ENCODE measurements at places on chromosomes 4 and X.

- DNase-seq: peak; percentile 51
Observed at GRCh38 chr4:77636902-77637301, 31.3 kb downstream of the CXCL13 start.

DNA sequence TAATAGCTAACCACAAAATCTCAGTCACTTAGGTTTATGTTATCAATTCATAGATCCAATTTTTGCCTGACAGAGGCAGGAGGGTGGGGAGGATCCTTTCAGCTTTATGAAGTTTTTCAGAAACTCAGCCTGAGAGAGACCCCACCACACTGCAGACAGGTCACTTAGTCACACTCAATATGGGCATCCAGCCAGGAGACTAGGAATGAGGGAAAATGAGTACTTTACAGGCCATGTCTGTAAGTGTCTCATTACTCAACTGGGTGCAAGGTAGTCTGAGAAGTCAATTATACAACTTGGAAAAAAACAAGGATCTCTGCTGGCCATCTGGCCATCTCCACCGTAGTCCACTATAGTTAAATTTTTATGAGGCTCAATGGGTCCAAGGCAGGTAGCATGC, 365.9 kb downstream of the INPP4B start:
- DNase-seq: no peak

- DNase-seq: no peak
Observed at GRCh38 chrX:109777749-109778148, 44.7 kb upstream of the ACSL4 start.

GRCh38 chr4:168796362-168797106, 213.5 kb downstream of the CBR4 start:
- DNase-seq: peak; percentile 14

DNA sequence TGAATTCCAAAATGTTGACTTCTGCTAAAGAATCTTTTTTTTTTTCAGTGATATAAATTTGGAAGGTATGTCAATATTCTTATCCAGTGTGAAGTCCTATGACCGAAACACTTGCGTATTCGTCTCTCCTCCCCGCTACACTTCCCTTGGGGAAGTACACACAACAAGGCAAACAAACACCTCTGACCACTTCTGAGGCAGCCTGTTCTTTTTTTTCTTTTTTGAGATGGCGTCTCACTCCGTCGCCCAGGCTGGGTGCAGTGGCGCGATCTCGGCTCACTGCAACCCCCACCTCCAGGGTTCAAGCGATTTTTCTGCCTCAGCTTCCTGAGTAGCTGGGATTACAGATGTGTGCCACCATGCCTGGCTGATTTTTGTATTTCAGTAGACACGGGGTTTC, 78.1 kb upstream of the DHRSX start:
- no peak for DNase-seq

DNA sequence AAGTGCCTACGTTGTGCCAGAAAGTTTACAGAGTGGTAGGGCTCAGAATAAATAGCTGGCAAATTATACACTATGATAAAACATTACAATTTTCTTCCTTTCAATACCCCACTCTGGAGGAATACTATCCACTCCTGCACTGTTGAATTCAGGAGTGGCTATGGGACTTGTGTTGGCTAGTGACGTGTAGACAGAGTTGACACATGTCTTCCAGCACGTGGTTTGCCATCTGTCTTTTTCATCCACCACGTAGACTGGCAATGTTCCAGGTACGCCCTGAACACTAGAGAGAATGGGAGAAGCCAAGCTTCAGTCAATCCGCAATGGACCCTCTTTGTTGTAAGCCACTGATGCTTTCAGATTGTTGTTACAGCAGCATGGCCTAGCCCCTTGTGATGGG, 168.8 kb upstream of the RBPJ start:
- DNase-seq: no peak

DNA sequence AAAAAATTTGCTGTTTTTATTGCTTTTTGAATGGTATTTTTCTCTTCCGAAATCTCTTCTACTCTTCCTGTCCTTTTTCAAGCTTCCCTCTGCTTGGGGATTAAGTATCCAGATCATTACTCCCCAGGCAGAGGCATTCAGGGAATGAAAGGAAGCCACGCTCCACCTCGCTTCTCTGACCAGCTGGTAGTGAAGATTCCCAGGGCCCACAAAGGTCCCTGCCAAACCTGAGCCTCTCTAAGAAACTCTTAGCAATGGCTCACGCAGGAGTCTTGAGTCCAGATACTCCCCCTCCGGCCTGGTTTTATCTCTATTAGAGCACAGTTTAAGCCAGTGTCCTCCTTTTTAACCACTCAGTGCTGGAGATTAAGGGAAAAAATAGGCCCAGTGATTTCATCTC, 51.4 kb upstream of the SOD3 start:
- DNase-seq: no peak

GRCh38 chr4:100641336-100641735, 123.5 kb upstream of the EMCN start:
- no peak for DNase-seq

- no peak for DNase-seq
Observed at GRCh38 chrX:67720344-67720743, 176.5 kb downstream of the AR start.

DNA sequence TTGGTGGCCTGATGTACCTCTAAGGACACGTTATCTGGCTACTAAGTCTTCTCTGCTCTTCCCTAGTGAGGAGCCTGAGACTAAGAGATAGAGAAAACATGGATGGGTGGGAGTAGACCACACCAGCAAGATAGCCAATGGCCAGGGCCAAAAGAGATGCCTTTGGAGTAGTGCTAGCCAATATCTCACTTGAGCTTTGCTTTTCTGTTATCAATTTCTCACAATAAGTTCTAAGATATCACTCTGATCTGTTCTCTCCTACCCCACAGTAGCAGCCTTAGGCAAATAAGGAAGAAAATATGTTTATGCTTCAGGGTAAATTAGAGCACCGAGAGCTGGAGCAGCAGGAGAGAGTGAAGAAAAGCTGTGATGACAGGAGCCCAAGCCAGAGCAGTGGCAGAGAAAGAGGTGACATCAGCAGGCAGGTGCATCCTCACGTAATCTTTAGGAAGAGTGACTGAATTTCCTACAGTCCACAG, 343.9 kb upstream of the NOCT start:
- no peak for DNase-seq

- no peak for DNase-seq
Observed at GRCh38 chrX:144732588-144732987, 514.7 kb upstream of the SPANXN1 start.

DNA sequence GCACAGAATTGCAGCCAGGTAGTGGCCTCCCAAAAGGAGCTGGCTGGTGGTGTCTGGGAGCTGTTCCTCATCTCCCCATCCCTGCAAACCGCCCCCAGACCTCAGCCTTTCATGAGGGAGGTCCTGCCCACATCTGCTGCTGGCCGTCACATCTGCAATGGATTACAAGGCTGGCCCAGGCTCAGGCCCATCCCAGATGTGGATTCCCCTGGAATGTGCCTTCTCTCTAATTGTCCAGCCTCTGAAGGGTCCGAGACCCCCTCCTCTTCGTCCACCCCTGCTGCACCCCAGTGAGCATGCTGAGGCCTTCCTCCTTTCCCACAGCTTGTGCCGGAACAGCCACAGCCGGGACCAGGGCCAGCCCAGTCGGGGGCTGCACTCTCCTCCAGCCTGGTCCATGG, 115.0 kb upstream of the NALF2 start:
- DNase-seq: no peak

GRCh38 chrX:39809331-39809730, 288.4 kb downstream of the BCOR start:
- DNase-seq: no peak

DNA sequence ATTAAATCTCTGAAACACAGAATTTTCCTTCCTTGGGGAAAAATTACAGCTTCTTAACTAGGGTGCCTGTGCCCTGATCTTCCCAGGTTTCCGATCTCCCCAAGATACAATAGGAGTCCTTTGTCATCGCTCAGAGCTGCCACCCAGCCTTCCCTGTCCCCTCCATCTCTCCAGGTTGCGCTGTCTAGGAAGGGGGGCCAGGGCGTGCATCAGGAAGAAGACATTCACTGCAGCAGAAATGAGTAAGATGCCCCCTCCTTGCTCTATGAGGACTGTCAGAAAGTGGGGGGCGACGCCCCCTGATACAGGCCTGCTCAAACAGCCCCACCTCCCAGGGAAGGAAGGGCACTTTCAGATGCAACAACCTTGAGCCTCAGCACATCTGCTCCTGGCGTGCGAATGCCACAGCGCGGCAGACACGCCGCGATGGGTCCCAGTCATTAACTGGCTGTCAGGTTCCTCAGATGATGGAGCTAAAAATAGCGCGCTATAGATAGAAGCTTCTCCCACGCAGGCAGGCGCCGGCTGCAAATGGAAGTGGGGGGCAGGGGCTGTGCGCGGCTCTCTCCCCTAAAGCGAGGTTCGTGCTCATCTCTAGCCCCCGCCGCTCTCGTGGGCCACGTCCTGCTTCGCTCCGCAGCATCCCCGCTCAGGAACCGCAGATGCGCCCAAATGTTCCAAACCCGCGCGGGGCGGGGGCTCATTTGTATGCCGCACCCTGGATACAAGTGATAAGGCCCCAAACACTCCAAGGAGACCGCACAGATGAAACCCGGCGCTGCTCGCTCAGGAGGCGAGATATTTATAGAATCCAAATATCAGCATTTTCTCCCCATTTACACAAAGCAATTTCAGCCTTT, 57.6 kb upstream of the LGI2 start:
- DNase-seq: no peak

DNA sequence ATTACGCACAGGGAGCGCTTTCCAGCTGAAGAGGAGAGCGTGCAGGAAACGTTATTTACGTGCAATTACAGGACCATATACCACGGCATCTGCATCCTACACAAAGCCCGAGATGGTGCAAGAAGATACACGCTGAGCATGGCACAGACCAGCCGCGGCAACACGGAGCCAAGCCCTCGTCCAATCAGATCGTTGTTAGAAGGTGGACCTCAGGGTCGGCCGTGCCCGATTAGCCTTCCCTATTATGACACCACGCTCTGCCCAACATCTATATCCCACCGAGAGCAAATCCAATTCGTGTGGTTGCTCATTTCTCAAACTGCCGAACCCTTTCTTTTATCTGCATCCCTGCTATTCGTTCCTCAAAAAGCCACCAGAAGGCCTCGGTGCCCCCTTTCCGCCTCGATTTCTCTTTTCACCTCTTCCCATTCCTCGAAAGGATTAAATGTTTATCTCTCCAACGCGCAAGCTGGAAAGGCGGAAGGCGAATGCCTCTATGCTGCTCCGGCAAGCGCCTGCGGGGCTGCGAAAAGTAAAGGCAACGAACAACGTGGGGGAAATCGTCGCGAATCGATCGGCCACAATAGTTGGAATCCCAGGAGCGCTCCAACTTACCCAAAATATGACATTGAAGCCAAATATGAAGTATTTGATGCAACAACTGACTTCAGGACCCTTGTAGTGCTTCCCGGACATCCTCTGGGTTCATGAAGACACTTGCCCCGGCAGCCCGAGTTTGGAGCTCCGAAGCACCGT, 702 bp downstream of the TSPAN5 start:
- no peak for DNase-seq

GRCh38 chr4:105624530-105624929, 72.1 kb downstream of the ARHGEF38 start:
- DNase-seq: no peak

- DNase-seq: peak; percentile 69
Observed at GRCh38 chrX:50579955-50580354, 109.3 kb upstream of the DGKK start.

- no peak for DNase-seq
Observed at GRCh38 chr4:79348405-79348804, 22.5 kb upstream of the NAA11 start.

DNA sequence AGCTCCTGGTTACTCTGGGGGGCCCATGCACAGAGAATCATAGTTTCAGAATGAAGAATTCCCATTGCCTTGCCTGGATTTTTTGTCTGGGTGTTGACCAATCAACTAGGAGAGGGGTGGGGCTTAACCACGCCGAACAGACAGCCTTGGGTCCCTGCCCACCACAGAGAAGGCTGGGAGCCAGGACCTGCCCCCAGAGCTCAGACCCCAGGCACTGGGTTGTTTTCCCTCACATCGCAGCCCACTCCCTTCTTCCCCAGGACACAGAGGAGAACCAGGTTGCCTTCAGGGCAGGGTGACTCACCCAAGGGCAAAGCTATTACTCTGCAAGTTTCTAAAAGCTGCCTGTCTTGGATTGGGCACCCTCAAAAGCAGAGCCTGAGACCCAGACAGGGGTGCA, 23.3 kb upstream of the CRMP1 start:
- no peak for DNase-seq

- no peak for DNase-seq
Observed at GRCh38 chrX:40079572-40079971, 18.2 kb downstream of the BCOR start.

- DNase-seq: peak; percentile 8
Observed at GRCh38 chr4:122412547-122412946, 33.7 kb downstream of the ADAD1 start.

GRCh38 chr4:58590722-58591121, 1480.5 kb upstream of the IGFBP7 start:
- DNase-seq: no peak

- no peak for DNase-seq
Observed at GRCh38 chr4:145527773-145528172, 46.1 kb downstream of the SMAD1 start.

DNA sequence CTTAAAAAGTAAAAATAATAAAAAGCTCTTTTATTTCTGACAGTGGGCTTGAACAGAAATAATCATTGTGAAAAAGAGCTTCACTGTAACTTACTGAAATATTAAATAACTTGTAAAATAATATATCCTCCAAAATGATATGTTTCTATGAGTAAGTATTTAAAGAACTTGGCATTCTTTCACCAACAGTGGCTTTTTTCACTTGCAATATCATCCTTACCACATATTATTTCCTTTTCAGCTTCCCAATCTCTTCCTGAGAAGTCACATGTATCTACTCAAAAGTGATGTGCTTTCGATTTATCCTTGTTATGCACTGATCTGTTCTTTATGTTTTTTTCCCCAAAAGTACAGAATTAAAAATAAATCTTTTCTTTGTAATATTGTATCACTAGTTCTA, 2.2 kb upstream of the PCDH18 start:
- no peak for DNase-seq

- no peak for DNase-seq
Observed at GRCh38 chr4:179605196-179605595, 2163.0 kb upstream of the AGA start.

DNA sequence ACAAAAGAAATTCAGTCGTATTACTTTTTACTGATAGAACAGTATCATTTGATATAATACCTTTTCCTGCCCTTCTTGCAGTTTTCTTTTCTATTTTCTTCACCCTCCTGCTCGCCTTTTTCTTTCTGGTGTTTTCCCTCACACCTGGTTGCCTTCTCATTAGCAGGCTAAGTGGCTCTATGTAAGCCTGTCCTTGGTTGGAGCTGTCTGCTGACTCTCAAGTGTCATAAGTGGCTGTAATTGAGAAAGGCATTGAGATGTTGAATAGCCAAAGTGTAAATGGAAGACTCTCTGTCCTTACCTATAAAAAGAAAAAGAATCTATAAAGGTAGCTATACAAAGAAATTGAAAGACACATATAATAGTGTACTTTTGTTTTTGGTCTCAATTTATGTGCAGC, 180.7 kb downstream of the ADGRL3 start:
- no peak for DNase-seq

GRCh38 chrX:15500497-15500966, at the start of gene BMX:
BMX (plus strand) TSS chrX:15500807; CDS start chrX:15508354, 7,547 bp downstream.
- no peak for DNase-seq

All from NCI-H460 (cell line).